ENCODE measurements at places on chromosomes 7 and 10.
A peak's percentile ranks its signal among the peaks of the same experiment; 100 is the strongest.

GRCh38 chr7:80829527-80829926, 89.3 kb downstream of the SEMA3C start:
- no peak overlapping the region for H3K27ac ChIP-seq
- no peaks in the 10 kb centered on the region for H3K36me3 ChIP-seq
- ATAC-seq, result no peak
- H3K4me3 ChIP-seq, result no peak overlapping the region

- H3K27ac ChIP-seq, result no peak overlapping the region
- no peaks in the 10 kb centered on the region for H3K4me1 ChIP-seq
- ATAC-seq, result no peak
- peaks cover 5% of the 10 kb centered on the region for H3K27me3 ChIP-seq
Observed at GRCh38 chr10:71366690-71367089, 30.0 kb upstream of the CDH23 start.

- ATAC-seq, result no peak
- H3K27ac ChIP-seq, result no peak overlapping the region
- peaks cover 23% of the 10 kb centered on the region for H3K27me3 ChIP-seq
Observed at GRCh38 chr10:49131507-49132361, 2.1 kb downstream of the FAM170B start.

DNA sequence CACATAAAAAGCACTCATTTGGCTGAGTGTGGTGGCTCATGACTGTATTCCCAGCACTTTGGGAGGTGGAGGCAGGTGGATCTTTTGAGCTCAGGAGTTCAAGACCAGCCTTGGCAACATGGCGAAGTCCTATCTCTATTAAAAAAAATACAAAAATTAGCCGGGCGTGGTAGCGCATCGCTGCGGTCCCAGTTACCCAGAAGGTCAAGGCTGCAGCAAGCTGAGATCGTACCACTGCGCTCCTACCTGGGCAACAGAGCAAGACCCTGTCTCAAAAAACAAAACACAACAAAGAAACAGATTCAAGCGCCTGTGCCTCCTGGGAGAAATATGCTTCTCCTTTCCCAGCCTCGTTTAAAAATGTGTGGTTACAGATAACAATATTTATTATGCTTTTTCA, 2.2 kb upstream of the ABCF2 start:
- peaks cover 34% of the 10 kb centered on the region for H3K4me1 ChIP-seq
- no peaks in the 10 kb centered on the region for H3K27me3 ChIP-seq
- H3K4me3 ChIP-seq, result no peak overlapping the region
- H3K27ac ChIP-seq, result no peak overlapping the region
- ATAC-seq, result no peak
- peaks cover 46% of the 10 kb centered on the region for H3K36me3 ChIP-seq

GRCh38 chr10:98314532-98315284, 46.7 kb upstream of the LOXL4 start:
- H3K4me3 ChIP-seq, result no peak overlapping the region
- no peak overlapping the region for H3K27ac ChIP-seq
- H3K4me1 ChIP-seq, result no peaks in the 10 kb centered on the region
- peaks cover 23% of the 10 kb centered on the region for H3K27me3 ChIP-seq
- H3K36me3 ChIP-seq, result no peaks in the 10 kb centered on the region

GRCh38 chr7:115910541-115911164, 119.9 kb downstream of the TFEC start:
- H3K27me3 ChIP-seq, result peaks cover 7% of the 10 kb centered on the region
- H3K27ac ChIP-seq, result no peak overlapping the region
- no peak for ATAC-seq
- no peak overlapping the region for H3K4me3 ChIP-seq
- no peaks in the 10 kb centered on the region for H3K4me1 ChIP-seq

DNA sequence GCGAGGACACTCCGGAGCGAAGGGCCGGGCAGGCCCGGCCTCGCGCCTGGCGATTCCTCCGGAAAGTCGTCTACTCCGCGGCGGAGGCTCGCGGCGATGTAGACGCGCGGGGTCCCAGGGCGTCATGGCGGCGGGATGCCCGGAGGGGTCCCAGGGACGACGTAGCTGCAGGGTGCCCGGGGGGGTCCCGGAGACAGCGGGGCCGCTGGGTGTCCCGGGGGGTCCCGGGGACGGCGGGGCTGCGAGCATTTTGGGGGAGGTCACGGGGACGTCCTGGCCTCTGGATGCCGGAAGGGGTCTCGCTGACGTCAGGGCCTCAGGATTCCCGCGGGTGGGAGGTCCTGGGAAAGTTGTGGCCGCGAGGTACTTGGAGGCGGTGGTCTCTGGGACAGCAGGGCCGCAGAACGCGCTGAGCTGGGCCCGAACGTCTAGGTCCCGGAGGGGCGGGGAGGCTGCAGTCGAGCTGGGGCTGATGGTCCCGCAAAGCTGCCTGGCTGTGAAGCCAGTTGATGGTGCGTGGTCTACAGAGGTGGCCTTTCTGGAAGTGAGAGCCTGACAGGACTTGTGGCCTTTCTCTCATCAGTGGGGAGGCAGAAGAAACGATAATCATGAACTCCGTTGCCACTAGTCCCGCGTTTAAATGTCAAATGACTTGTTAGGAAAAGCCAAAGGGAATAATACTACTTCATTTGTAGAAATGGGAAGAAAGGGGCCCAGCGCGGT, 637 bp downstream of the HSPA14 start:
- H3K4me1 ChIP-seq, result peaks cover 14% of the 10 kb centered on the region
- H3K27me3 ChIP-seq, result no peaks in the 10 kb centered on the region
- ATAC-seq, result no peak
- H3K27ac ChIP-seq, result peak overlapping the region; percentile 93
- H3K36me3 ChIP-seq, result peaks cover 56% of the 10 kb centered on the region

DNA sequence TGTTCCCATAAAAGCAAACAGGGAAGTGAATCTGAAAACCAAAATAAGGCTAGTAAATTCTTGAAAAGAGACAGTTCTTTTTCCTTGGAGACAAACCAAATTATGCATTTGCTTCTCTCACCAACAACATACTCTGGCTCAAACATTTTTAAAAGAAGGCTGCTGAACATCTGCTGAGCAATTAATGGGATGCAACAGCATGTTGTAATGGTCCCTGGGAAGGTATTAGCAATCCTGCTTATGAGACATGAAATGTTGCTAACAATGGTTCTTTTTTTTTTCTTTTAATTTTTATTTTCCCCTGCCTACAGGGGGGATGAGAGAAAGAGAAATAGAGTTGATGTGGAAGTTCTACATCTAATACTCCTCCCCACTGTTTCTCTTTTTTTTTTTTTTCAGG, 572.1 kb downstream of the SORCS1 start:
- no peak for ATAC-seq
- H3K27ac ChIP-seq, result no peak overlapping the region
- no peaks in the 10 kb centered on the region for H3K36me3 ChIP-seq
- H3K4me1 ChIP-seq, result no peaks in the 10 kb centered on the region
- no peak overlapping the region for H3K4me3 ChIP-seq

- H3K4me3 ChIP-seq, result peak overlapping the region; percentile 45
- H3K27ac ChIP-seq, result peak overlapping the region; percentile 8
- ATAC-seq, result no peak
- H3K36me3 ChIP-seq, result peaks cover 91% of the 10 kb centered on the region
Observed at GRCh38 chr10:110885932-110886674, 14.4 kb downstream of the PDCD4 start.

GRCh38 chr10:91924212-91925021, 847 bp downstream of the BTAF1 start:
- peak overlapping the region; percentile 98 for H3K4me3 ChIP-seq
- peak overlapping the region; percentile 99 for H3K27ac ChIP-seq
- ATAC-seq, result no peak
- peaks cover 16% of the 10 kb centered on the region for H3K4me1 ChIP-seq

GRCh38 chr10:8056871-8057331, 2.4 kb downstream of the GATA3 start:
- H3K36me3 ChIP-seq, result peaks cover 91% of the 10 kb centered on the region
- peak overlapping the region; percentile 99 for H3K27ac ChIP-seq

GRCh38 chr7:139704308-139704879, 73.4 kb downstream of the HIPK2 start:
- H3K27ac ChIP-seq, result peak overlapping the region; percentile 4
- no peaks in the 10 kb centered on the region for H3K27me3 ChIP-seq
- no peak overlapping the region for H3K4me3 ChIP-seq

DNA sequence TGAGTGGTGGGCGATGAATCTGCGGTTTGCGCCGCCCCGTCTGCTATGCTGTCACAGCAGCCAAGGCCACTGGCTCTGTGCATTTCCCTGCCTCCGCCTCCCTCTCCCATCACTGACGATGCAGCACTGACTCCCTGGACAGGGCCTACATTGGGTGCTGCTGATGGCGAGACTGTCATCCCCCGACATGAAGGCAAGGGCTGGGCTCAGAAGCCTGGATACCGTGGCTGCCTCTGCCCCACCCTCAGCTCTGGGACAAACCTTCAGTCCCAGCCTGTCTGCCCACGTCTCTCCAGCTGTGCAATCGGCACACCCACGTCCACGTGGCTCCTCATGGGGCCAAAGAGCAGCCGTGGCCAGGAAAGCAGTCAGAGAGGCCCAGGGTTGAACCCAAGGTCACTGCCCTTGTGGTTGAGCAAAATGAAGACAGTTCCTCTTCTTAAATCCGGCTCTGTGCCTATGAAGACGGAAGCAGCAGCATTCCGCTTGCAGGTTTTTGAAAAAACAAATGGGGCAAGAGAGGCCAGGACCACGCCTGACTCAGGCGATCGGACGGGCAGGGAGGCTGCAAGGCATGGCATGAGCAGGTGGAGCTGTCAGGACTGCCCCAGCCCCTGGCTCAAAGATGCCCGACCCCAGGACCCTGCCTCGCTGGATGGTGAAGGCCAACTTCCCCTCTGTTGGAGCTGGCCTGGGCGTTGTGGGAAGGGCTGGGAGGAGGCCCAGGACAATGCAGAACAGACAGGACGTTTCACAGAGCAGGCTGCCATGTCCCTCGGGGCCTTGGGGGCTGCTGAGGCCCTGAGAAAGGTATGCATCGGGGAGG, 517.5 kb downstream of the DNAJB6 start:
- peaks cover 3% of the 10 kb centered on the region for H3K27me3 ChIP-seq
- H3K4me1 ChIP-seq, result peaks cover 7% of the 10 kb centered on the region
- H3K36me3 ChIP-seq, result no peaks in the 10 kb centered on the region

DNA sequence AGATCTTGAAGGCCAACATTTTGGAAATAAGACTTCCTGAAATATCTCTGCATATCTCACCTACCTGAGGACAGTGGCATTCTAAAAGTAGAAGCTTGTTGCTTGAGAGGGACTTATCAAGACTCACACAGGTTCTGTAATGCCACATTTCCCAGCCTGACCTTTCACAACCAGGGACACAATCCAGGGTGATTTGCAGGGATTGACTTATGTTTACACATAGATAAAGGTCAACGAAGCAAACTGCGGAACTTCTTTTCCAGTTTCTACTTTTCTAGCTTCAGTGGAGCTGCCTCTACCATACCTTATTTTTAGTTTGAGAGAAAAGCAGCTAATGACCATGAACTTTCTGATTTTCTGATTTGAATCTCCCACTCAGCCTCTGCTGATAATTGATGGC, 148.7 kb downstream of the SLC16A9 start:
- no peak overlapping the region for H3K4me3 ChIP-seq
- ATAC-seq, result no peak
- H3K4me1 ChIP-seq, result no peaks in the 10 kb centered on the region
- peaks cover 9% of the 10 kb centered on the region for H3K27me3 ChIP-seq
- no peaks in the 10 kb centered on the region for H3K36me3 ChIP-seq

GRCh38 chr10:63637901-63638327, 116.7 kb downstream of the REEP3 start:
- no peak overlapping the region for H3K4me3 ChIP-seq

GRCh38 chr7:7428806-7429205, 106.9 kb downstream of the COL28A1 start:
- H3K27me3 ChIP-seq, result peaks cover 11% of the 10 kb centered on the region
- no peak overlapping the region for H3K27ac ChIP-seq
- H3K4me1 ChIP-seq, result no peaks in the 10 kb centered on the region
- H3K4me3 ChIP-seq, result no peak overlapping the region

GRCh38 chr7:28836716-28837115, 121.4 kb downstream of the TRIL start:
- peaks cover 5% of the 10 kb centered on the region for H3K27me3 ChIP-seq
- no peaks in the 10 kb centered on the region for H3K36me3 ChIP-seq
- H3K4me3 ChIP-seq, result no peak overlapping the region
- H3K27ac ChIP-seq, result no peak overlapping the region

- ATAC-seq, result no peak
- no peaks in the 10 kb centered on the region for H3K27me3 ChIP-seq
- H3K27ac ChIP-seq, result no peak overlapping the region
- no peak overlapping the region for H3K4me3 ChIP-seq
- no peaks in the 10 kb centered on the region for H3K36me3 ChIP-seq
- no peaks in the 10 kb centered on the region for H3K4me1 ChIP-seq
Observed at GRCh38 chr7:113366122-113366521, 247.8 kb upstream of the SMIM30 start.

DNA sequence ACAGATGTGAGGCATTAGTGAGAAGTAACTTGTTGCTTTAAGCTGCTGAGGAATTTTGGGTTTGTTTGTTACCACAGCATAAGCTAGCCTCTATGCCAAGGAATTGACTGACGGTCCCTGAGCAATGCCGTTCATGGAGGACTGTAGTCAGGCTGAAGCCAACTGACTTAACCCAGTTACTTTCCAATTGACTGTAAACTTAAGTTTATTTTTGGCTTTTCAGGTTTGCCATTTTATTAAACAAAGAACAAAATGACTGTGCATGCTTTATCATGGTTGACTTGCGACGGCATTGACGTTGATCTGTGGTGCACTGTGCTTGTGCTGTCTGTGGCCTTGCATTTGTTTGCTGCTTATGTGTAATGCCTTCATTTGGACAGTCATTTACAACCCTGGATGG, 53.5 kb downstream of the DNAJB9 start:
- H3K27ac ChIP-seq, result no peak overlapping the region
- H3K36me3 ChIP-seq, result no peaks in the 10 kb centered on the region
- peaks cover 12% of the 10 kb centered on the region for H3K27me3 ChIP-seq
- H3K4me1 ChIP-seq, result no peaks in the 10 kb centered on the region
- ATAC-seq, result no peak
- no peak overlapping the region for H3K4me3 ChIP-seq

All from activated T-helper 17 cell treated with anti-CD3 and anti-CD28 coated beads, Interleukin-2, amount 50 U/mL, for 72 hours (primary cell).